Omental fat pad (tissue), 4 donors: ENCODE measurements at places on chromosomes 2 and 18.

- DNase-seq, result no peak
Observed at GRCh38 chr2:173874003-173874893, 90.9 kb downstream of the SP3 start.

- DNase-seq, result no peak
Observed at GRCh38 chr2:65277118-65277517, 49.5 kb downstream of the ACTR2 start.

DNA sequence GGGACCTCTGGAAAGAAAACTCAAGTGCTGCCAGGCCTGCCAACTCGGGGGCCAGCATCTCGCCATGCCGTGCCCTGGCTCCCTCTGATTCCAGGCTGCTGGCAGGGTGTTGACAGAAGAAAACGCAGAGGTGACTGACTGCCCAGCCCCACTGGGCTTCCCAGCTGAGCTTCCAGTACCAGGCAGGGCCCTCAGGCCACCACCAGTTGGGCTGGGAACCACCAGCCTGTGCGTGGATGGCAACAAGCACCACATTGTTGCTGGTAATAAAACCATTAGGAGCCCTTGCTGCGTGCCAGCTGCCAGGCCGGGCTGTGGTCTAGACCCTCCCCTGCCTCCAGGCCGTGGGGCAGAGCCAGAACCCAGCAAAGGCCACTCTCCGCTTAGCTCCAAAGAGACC is 9.2 kb downstream of the DNMT3A start:
- DNase-seq, result no peak

DNA sequence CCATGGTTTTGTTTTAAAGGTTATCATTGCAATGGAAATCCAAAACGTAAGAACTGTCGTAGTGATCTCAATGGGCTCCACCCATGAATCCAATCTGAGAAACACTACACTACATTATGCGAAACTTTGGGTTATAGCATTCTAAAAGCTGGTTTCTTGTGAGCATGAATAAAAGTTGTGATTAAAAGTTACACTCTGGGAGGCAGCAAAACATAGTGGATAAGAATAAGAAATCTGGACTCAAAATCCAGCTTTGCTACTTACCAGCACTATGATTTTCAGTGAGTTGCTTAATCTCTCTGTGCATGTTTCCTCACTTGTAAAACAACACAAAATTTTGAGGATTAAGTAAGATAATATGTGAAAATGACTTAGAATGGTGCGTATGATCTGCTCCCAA is 25.7 kb upstream of the THOC1 start:
- no peak for DNase-seq

DNA sequence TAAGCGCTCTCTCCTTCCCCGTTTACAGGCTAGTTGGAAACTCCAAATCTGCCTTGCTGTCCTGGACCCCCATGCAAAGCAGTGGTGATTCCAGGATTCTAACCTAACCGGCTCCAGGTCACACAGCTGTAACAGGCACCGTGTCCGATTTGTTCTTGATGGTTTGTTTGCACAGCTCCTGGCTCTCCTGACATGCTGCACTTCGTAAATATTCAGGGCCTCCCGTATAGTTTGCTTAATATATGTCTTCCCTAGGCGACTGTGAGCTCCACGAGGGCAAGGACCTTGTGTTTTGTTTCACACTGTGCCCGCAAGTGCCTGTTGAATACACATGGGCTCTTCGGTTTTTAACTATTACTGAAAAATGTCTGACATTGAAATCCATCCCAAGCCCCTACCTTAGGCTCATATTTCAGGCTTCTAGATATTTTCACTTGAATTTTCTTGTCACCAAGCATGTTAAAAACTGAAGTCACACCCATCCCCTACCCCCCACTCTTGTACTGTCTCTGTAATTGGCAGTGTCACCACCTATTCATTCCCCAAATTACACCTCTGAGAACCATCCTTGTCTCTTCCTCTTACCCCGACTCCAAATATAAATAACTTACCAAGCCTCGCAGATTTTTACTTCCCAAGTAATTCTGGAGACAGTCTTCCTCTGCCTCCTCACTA is 1.0 kb upstream of the PUM2 start:
- DNase-seq, result no peak

GRCh38 chr2:1817256-1818051 is 73.1 kb upstream of the PXDN start:
- DNase-seq, result peak; percentile 78

GRCh38 chr2:72439892-72440291 is 292.2 kb upstream of the CYP26B1 start:
- DNase-seq, result no peak

GRCh38 chr2:60051991-60052390 is 501.5 kb downstream of the BCL11A start:
- no peak for DNase-seq

DNA sequence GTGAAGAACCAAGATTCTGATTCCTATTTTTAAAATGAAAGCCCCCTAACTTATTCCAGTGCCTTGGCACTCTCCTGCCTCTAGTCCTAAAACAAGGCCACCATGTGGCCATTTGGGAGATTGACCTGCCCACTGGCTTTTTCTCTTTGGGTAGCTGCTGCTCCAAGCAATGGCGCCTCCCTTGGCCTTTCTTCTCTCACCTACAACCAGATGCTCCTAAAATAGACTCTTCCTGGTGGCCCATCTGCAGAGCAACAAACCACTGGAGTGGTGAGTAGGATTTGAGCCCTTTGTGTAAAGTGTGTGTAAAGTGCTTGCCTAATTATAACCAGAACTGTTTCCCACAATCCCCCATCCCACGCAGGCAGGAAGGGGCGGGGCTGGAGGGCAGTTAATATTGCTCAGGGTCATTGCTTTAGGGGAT is 114.2 kb downstream of the FHOD3 start:
- DNase-seq, result no peak

DNA sequence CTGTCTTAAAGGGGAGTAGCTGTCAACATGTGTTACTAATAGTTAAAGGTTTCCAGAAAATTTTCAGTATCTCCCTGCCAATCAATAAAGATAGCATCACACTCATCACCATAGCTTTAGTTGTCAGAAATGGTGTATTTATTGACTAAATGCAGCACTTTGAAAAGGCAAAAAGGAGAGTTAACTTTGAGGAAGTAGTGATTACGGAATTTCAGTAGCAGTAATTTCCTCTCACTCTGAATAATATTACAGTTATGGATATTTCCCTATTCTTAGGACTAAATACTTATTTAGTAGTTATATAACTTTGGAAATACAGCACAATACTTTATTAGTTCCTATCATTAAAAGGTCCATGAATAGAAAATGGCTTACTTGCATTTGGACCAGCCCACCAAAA is 250.5 kb downstream of the CAMKMT start:
- no peak for DNase-seq

DNA sequence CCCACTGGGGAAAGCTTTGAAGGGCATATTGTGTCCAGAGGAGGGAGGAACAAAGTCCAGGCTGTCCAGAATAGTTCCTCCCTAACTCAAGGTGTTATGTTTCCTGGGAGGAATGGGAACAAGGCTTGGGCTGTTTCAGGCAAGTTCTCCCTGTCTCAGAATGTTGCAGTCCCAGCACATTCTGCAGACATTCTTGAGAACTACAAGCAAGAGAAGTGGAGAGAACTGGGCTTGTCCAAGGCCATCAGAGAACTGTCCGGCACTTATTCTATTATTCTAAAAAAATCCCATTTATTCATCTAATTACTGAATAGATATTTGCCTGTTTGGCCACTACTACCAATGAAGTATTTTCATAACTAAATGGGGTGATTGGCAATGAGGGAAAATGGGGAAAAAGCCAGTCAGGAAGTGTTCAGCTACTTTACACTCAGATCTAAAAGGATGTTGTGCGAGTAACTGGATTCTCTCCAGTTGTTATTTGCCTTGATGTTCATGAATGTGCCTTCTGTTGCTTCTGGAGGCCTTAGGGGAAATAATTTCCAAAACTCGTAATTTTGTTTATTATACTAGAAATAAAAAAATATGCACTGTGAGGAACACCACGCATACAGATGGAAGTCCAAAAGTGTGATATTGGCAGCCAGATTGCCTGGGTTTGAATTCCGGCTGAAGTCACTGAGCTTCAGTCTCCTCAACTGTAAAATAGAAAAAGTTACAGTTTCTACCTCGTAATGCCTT is 300.1 kb upstream of the RND3 start:
- no peak for DNase-seq

GRCh38 chr2:207523005-207523404 is 6.8 kb upstream of the CREB1 start:
- DNase-seq, result no peak

DNA sequence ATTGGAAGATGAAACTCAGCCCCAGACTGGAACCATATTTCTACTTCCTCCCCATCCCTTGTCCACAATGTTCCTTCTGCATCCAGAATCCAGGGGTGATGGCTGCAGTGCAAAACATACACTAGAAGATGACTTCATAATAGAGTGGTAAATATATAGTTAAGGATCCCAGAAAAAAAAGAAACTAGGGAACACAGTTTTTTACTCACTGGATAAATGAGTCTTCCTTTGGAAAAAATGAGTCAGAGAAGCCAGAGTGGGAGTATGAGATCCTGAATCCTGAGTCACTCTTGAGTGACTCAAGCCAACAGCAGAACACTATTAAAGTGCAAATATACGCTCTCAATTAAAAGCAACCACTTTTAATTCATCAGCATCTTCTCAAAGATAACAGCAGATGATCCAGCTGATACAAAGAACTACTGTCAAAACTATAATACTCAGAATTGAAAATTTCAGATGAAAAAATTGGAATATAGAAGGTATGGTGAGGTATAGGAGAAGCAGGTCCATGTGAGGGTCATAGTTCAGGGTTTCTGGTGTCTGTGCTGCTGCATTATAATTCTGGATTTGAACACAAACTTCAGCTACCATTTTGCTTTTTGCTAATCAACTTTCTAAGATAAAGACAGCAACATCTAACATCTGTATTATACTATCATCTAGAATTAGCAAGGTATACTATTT is 987.2 kb upstream of the CDH2 start:
- no peak for DNase-seq

GRCh38 chr2:198444800-198445287 is 640.5 kb downstream of the PLCL1 start:
- no peak for DNase-seq

- no peak for DNase-seq
Observed at GRCh38 chr2:150880986-150881385, 380.7 kb downstream of the RBM43 start.

GRCh38 chr2:225556461-225556860 is 157.0 kb downstream of the NYAP2 start:
- DNase-seq, result no peak

DNA sequence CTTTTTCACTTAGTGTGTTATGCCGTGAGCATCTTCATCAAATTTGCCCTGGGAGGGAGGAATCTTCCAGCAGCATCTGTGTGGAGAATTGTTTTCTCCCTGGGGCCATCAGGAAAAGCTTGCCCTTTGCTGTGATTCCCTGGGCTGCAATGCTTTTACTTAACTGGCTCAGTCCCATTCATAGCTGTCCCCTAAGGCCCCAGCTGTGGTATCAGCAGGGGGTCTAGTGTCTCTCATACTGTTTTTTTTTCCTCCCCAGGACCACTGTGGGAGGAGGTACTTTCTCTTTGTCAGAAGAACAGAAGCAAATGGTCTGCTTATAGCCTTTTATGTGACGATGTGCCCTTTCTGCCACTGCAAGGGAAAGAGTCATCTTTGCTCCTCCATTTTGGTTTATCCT is 176.8 kb upstream of the CELF4 start:
- DNase-seq, result no peak
